Suppressor macrophage (primary cell): ENCODE measurements at places on chromosomes 16 and 17.

GRCh38 chr17:16040710-16041251 is 41.2 kb downstream of the TTC19 start:
- no peak for DNase-seq

DNA sequence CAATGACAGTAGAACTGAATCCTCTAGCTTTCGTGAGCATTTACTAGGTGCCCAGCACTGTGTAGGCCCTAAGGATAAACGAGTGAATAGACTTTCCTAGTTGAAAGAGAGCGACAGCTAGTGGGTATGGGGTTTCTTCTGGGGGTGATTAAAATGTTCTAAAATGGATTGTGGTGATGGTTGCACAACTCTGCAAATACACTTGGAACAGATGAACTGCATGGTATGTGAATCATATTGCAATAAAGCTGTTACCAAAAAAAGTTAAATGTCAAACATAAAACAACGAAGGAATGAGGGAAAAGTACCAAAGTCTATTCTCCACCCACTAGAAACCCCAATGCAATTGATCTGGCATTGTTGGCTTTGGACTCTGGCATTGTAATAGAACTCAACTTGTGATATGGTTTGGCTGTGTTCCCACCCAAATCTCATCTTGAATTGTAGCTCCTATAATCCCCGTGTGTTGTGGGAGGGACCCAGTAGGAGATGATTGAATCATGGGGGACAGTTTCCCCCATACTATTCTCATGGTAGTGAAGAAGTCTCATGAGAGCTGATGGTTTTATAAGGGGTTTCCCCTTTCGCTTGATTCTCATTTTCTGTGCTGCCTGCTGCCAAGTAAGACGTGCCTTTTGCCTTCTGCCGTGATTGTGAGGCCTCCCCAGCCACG is 70.5 kb downstream of the MARF1 start:
- DNase-seq: peak; percentile 26

GRCh38 chr17:59277031-59277430 is 54.4 kb upstream of the YPEL2 start:
- peak; percentile 87 for DNase-seq

DNA sequence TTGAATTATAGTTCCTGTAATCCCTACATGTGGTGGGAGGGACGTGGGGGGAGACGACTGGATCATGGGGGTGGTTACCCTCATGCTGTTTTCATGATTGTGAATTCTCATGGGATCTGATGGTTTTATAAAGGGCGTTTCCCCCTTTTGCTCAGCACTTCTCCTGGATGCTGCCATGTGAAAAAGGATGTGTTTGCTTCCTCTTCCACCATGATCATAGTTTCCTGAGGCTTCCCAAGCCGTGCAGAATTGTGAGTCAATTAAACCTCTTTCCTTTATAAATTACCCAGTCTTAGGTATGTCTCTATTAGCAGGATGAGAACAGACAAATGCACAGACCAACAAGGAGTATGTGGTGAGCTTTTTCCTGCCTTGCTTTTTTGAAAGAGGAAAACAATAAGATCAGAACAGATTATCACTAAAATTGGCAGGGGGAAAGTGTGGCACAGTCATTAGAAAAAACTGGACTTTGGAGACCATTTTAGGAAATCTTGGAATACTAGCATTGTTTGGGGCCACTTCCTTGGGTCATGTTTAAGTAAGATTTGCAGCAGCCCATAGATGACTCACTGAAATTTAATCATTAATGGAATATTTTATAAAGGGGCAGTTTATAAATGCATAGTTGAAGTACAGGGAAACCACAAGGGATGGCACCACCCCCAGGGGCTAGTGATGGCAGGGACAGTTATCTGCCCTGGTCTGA is 352.8 kb downstream of the CDH13 start:
- no peak for DNase-seq

DNA sequence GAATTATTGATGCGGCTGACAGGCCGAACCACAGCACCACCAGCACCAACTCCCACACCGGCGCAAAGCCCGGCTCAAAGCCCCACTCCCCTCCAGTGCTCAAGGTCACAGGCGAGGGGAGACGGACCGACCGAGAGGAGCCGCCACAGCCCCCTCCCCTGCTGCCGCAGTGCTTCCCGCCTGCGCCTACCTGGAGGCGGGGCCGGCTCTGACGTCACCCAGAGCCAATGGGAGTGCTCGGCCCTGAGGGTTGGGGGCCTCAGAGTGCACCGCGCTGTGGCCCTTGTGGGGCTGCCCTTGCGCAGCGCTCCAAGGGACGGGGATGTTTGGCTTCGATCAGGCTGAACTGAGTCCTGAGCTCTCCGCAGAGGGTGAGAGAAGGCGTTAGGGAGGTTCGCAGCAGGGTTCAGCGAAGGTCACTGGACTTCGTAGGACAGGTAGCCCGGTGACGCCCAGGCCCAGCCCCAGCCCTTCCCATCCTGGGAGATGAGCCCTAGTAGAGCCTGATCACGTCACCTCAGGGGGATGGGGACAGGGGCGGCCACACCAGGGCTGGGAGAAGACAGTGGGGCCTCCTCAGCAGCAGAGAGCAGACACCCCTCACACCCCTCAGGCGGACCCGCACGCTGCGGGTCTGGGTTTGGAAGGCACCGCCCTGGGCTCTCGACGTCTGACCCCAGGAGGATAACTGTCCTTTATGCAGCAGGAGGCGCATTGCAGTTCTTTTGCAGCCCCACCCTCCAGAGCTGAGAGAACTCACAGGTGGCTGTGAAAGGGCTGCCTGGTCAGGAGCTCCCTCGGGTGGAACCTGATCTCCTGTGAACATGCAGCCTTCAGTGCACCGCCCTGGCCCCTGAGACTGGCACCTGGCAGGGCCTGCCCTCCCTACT is 1.5 kb downstream of the NDRG4 start:
- no peak for DNase-seq

DNA sequence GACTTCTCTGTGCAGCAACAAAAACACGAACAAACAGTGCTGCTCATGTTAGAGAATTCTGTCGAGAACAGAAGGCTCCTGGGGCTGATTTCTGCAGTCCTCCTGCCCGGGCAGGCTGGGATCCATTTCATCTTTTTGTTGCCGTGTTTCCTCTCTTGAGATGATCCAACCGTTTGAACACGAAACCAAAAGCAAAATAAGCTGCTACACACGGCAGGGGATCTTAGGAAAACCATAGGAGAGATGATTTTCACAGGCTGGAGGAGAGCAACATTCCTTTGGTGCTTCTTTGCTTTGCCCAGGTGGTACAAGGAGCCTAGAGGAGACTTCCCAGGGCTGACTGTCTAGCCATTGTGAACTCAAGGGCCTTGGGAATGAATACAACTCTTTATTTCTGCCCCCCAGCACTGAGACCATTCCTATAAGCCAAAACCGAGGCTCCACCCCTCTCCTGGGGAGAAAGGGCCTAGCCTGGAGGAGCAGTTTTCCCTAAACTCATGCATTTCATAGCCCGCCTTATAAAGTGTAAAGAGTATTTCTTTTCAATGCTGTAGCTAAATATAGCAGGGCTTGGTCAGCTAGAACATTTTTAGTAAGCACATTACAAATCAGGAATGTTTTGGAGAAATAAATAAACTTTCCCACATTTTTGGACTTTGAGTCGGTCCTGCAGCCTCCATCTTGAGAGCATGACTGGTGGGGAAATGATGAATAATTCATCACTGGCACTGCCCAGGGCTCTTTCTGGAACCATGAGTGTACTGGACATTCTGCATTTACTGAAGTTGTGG is 7.7 kb downstream of the FOXL1 start:
- DNase-seq: no peak

- DNase-seq: peak; percentile 72
These were observed at the start of gene SPATA32 for GRCh38 chr17:45261577-45262515. SPATA32 (minus strand) TSS chr17:45262094; CDS start chr17:45262016, 78 bp downstream.

DNA sequence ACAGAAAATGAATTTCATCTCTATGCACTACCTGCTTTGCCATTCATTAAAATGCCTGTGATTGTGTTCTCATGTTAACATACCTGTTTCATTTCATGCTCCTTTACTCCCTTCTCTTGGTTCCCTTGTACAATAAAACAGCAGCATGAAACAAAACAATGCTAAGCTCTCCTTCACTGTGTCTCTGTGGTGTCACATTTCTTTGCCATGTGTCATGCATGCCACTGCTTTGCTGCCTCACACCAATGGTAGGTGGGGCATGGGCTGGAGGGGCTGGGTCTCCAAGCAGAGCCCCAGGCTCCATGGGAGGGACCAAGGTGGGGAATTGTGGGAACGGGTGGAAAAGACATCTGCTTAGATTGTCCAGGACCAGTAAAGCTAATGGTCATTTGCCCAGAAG is 83.6 kb downstream of the RGS9 start:
- no peak for DNase-seq

GRCh38 chr17:81445642-81446503 is 50.6 kb downstream of the BAHCC1 start:
- DNase-seq: no peak

DNA sequence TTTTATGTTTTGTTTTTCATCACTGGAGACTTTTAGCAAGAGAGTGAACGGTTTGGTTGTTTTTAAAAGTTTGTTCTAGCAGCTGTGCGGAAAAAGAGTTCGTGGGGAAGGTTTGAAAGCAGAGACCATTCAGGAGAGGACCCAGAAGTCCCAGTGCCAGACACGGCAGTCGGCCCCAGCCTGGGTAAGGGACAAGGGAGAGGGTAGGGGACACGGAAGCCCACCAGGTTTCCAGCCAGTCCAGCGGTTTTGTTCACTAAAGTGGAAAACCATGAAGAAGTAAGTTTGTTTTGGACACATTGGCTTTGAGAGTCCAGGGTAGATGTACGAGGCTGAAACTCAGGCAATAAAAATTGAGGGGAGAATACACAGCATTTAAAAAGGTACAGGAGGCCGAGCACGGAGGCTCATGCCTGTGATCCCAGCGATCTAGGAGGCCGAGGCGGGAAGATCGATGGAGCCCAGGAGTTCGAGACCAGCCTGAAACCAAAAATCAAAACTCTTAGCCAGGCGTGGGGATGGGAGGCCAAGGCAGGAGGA is 56.8 kb upstream of the RPH3AL start:
- DNase-seq: no peak
